ENCODE measurements at places on chromosomes 13 and 19.

DNA sequence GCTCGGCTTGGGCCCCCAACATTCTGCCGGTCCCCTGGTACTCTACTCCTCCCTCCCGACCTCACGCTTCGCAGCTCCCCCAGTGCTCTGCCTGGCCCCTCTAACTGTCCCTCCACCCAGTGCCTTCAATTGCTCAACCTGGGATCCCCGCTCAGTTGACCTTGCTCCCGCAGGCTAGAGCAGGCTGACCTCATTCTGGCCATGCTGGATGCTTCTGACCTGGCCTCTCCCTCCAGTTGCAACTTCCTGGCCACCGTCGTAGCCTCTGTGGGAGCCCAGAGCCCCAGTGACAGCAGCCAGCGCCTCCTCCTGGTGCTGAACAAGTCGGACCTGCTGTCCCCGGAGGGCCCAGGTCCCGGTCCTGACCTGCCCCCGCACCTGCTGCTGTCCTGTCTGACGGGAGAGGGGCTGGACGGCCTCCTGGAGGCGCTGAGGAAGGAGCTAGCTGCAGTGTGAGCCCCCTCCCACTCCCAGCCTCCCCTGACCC, 3.6 kb downstream of the GTPBP3 start:
- no peak for DNase-seq

GRCh38 chr13:37586164-37586563, 12.4 kb downstream of the POSTN start:
- DNase-seq, result no peak

DNA sequence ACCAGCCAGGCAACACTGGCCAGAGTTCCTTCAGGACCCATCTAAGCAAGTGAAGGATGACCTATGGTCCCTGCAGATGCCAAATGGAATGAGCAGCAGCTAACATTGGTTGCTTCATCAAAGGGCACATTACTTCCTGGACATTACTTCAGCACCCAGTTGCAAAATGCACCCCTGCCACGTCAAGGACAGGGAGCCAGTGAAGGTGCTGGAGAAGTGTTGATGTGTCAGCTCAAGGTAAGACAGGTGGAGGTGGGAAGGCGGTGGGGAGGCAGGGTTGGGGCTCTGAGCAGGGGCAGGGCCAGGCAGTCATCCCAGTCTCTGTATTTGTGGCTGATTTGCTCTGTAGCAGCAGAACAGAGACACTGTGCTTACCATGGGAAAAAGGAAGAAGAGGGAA, 14.6 kb downstream of the CSNK1A1L start:
- DNase-seq, result no peak

- DNase-seq, result no peak
These were observed 41.7 kb upstream of the ZNF91 start for GRCh38 chr19:23436944-23437343.

DNA sequence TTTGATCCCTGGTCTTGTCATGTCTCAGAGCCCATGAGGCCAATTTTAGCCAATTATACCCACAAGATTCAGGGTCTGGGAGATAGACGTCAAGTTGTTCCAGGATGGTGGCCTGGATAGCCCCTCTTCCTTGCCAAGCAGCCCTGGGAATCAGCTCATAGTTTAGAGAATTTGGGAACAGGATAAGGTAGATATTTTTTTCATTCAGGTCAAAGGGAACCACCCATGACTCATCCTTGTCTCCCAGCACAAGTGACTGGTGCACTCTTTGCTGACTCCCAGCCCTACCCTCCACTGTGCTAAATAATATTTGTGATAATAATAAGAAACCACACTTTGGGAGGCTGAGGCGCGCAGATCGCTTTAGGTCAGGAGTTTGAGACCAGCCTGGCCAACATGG, 17.1 kb upstream of the S1PR4 start:
- no peak for DNase-seq

DNA sequence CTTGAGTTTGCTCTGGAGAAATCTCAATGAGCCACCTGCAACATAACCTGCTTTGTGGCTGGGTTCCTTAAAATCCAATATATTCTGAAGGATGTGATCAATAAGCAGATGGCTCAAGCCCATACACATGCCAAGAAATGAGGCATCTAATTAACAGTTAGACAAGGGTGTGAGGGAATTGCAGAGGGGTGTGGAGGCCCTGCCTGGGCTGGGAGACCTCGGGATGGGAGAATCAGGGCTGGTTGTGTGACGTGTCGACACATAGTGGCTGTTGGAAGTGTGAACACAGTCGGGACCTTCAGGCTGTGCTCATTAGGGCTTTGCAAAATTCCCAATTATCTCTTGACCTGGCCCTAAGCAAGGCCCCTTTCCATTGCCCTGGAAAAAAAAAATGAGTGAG, 362.0 kb upstream of the TMTC4 start:
- DNase-seq, result no peak

DNA sequence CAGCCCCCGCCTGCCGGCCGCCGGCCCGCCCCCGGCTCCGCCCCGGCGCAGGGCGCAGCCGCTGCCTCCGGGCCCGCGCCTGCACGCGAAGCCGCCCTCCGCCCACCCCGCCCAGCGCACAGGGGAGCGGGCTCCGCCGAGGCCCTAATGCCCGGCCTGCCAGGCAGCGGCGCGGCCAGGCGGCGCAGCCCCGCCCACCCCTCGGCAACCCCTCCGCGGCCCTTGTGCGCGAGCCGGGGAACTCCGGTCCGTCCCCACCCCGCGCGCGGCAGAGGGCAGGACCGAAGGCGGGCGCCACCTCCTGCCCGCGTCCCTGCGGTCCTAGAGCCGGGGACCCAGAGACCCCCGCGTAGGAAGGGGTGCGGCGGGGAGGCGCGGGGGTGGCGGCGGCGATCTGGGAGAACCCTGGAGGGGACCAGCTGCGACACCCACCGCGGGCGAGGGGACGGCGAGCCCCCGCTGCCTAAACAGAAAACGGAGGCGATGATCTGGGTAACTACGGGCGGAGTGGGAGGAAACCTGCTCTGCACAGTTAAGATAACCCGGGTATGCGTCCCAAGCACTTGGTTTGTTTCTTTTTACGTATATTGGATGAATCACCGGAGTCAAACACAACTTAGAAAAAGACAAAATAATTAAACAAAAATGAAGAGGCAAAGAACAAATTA, 350 bp upstream of the USP12 start:
- DNase-seq, result peak; percentile 94

- DNase-seq, result peak; percentile 84
These were observed 11.6 kb upstream of the NFIX start for GRCh38 chr19:12983542-12984142.

DNA sequence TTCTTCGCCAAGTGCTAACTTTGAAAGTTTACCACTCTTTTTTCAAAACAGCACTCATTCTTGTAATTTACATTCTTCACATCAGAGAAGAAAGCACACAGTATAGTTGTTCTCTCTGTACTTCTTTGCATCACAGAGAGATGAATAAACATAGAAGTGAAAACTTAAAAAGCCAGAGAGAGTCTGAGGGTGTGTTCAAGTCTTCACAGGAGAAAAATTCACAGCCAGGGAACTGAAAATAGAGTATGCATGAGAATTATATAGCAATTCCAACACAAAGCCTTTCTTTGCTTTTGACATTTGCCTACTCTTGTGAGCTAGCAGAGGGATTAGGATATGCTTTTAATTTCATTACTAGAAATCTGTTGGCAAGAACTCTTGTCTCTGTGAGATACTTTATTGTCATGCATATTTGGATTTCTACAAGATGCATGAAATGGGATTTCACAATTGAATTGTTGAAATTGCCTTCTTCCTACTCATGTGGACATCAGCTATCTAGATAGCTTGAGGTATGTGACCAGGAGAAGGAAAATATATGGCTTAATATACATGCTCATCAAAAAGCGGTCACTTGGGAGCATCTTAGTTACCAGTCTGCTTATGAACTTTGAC, 166.1 kb downstream of the SLC7A1 start:
- no peak for DNase-seq

- DNase-seq, result no peak
These were observed 65.7 kb downstream of the KLF12 start for GRCh38 chr13:74068471-74068870.

DNA sequence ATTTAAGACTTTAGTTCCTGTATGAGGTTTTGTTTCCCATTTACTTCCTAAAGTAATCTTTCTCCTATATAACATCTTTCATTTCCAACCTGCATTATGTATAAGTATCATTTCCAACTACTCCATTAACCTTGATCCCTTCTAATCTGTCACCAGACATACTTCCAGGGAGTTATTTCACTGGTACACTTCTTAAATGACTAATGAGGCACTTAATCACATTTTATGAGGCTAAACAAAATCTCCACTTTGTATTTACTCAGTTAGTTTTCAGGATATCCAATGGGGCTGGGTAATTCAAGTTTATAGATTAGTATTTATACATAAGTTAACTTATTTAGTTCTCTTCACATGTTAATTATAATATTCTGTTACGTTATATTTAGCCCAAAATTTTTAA, 634.7 kb downstream of the PCDH17 start:
- no peak for DNase-seq

DNA sequence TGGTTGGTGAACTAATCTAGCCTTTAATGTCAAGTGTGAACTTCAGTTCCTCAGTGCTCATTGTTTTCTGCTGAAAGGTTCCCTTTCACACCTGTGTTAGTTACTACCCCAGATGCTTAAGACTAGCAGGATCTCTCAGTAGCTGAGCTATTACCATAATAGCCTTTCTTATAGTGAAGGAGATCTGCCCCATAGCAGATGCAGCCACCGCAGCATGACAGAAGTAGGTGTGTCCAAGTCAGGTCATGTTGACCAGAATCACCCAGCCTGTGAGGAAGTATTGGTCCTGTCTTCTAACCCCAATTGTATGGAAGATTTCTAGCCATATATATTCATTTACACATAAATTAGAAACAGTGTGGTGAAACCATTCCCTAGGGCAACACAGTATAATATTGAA, 37.3 kb downstream of the ZAR1L start:
- DNase-seq, result no peak

GRCh38 chr13:62847520-62847919, 1431.9 kb upstream of the PCDH20 start:
- no peak for DNase-seq

GRCh38 chr13:50629497-50629896, 214.0 kb downstream of the DLEU7 start:
- DNase-seq, result no peak

- peak; percentile 34 for DNase-seq
These were observed 23.4 kb upstream of the SLC7A10 start for GRCh38 chr19:33248954-33249613.

GRCh38 chr19:39150807-39151600, 25.4 kb downstream of the PAK4 start:
- DNase-seq, result no peak

- DNase-seq, result no peak
These were observed 9.7 kb downstream of the F2RL3 start for GRCh38 chr19:16898361-16899015.

GRCh38 chr13:100434010-100434763, 154.4 kb downstream of the GGACT start:
- DNase-seq, result no peak

GRCh38 chr13:29196409-29197074, 376.4 kb downstream of the MTUS2 start:
- no peak for DNase-seq

GRCh38 chr13:28049880-28050875, 50.2 kb downstream of the FLT3 start:
- DNase-seq, result no peak

GRCh38 chr19:20077791-20078463, at the start of gene ZNF90:
Gene ZNF90, plus strand, starts transcription at chr19:20078000. Its CDS starts 133 bp downstream, at chr19:20078133.
- peak; percentile 92 for DNase-seq

DNA sequence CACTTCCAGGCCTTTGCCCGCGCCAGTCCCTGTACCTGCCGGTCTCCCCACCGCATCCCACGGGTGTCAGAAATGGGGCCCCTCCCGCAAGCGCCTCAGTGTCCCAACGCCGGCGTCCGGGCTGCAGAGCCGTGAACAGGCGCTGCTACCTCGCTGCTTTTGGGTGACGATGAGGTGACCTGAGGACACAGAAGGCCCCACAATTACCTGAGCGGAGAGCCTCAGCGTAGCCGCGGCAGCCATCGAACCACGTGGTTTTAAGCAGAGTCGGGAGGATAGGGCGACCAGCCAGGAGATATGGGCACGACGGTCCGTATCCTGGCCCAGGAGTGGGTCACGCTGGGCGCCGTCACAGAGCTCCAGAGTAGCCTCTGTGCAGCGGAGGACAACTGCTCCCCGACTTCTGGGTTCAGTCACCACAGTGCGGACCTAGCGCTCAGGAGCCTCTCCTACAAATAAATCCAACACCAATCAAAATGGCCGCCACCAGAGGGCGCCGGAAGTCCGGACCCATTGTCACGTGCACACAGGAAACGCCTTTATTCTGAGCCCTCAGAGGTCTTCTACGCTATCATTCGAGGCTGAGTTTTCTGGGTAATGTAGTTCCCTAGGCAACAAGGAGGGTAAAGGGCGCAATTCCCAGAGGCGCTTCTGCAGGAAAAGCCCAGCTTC, at the start of gene ZNF814:
ZNF814 (minus strand) TSS at position 478 of the 672 bp plus-strand sequence; CDS start at position 243, 235 bp downstream.
- DNase-seq, result peak; percentile 89

DNA sequence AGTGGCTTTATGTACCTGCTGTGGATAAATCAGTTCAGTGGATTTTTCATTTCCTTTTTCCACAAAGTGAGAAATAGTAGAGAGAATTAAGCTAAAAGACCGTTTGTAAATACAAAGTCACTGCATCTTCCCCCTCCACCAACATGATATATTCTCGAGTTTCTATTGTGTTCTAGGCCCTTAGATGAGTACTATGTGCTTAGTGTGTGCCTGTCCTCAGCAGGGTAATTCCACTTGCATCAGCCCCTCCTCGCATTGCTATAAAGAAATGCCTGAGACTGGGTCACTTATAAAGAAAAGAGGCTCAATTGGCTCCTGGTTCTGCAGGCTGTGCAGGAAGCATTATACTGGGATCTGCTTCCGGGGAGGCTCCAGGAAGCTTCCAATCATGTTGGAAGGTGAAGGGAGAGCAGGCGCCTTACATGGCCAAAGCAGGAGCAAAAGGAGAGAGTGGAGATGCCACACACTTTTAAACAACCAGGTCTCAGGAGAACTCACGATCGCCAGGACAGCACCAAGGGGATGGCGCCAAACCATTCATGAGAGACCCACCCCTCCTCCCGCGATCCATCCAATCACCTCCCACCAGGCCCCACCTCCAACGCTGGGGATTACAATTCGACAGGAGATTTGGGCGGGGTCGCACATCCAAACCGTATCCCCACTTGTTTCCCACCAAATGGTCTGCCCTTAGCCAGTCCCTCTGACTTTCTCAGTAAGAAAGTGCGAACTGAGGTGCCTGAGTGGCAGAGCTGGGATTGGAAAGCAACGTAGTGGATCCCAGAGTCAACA, 102.3 kb upstream of the ABCC4 start:
- DNase-seq, result no peak

GRCh38 chr19:5093297-5093928, 124.5 kb downstream of the KDM4B start:
- no peak for DNase-seq

DNA sequence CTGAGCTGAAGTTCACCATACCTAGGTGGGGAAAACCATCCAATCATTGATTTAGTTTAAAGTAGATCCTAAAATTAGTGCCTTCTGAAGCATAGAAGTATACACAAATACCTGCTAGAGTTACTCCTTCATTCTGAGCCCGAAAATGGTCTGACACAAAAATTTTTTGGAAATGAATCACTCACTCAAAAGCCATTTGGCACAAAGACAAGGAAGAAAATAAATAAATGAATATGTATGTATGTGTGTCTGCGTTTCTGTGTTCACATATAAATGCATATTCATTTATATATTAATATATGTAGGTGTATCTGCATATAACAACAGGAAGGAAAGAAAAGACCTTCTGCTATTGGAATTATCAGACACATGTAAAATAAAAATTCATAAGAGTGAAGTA, 614.4 kb upstream of the PCDH9 start:
- no peak for DNase-seq
